ENCODE measurements at places on chromosomes 12 and 14.

DNA sequence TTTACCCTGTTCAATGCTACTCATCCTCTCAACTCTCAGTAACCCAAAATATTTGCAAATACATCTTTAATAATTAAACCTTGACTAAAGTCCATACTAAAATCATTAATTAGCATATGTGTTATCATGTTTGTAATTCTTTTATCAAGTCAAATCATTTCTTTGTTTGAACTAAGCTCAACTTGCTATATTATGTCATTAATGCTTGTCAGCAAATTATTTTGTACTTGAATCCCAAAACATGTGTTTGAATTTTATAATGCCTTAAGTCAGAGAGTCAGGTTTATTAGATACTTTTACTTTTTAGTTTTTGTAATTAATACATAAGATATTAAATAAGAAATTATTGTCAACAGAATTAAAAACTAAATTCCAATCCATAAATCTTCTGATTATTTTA is 16.5 kb downstream of the ABCD2 start:
- DNase-seq = no peak

DNA sequence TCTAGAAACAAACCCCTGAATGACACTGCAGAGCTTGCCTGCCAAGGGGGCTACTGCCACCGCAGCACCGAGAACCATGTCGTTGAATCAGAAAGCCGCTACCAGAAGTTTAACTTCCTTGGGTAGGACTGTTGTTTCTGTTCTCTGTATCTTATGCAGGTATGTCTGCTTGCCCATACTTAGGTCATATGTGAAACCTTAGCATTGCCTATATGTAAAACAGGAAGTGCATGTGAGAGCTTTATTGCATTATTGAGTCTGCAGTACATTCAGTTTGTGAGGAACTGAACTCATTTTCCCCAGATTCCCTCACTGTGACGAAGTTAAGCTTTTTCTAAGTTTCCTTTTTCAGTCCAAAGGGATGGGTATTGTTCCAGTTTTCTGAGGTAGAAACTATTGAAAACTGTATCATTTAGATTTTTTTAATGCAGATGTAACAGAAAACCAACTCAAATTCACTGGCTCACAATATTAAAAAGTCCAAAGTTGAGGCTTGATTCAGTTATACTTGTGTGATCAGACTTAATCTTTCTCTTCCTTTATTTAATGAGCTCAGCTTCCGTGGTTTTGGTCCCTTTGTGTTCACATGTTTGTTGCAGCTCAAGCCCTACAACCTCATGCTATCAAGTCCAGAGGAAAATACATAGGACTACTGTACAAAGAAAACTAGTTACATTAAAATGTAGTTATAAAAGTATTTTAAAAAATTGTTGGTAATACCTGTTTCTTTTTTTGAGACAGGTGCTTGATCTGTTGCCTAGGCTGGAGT is 6.9 kb downstream of the FBXO34 start:
- no peak for DNase-seq

DNA sequence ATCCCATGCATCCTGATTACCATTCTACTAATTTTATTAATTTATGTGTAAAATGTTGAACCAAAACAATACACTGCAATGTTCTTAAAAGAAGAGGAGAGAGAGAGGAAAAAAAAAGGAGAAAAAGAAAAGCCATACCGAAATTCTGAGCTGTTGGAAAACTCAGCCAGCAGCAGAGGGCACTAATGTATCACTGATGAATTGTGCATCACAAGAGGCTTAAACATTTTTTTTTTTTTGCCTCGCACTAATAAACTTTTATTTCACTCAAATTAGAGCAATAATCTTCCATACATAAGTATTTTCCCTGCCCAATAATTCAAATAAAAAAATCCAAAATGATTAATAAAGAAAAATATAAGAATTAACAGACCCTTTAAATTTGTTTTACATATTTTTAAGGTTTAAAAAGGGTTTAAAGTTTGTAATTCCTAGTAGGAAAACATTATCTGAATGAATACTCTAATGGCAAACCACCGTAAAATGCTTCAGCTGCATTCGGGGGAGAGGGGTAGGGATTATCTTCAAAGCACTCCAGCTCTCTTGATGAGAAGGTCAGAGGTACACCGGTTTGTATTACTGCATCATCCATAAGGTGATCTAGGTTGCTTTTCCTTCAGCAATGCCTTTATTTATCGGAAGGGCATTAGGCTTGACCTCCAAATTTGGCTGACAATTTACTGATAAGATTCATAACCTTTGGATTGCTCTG is 41.9 kb downstream of the ATP23 start:
- DNase-seq = peak; percentile 73

GRCh38 chr12:761256-761655 is 8.9 kb downstream of the WNK1 start:
- no peak for DNase-seq

DNA sequence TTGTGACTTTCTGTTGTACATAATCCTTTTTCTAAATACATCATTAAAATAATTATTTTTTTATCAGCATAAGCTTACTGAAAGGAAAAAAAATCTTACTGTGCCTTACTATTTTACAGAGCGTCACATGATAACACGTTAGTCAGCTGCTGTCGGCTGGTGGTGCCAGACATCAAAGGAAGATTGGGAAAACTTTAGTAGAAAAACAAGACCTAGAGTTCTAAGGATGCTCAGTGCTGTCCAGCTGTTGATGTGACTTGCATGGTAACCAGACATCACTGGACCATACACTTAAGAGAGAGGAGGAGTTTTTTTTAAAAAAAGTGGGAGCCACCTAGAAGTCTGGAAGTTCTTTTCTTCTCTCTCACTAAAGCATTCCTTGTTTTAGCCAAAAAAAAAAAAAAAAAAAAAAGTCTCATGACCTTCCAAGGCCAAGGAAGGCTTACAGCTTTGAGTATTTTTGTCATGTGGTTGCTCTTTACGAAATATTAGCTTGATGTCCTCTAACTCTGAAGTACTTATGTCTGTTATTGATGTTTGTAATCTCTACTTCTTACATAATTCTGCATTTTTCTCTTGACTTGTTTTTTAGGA is 4.5 kb downstream of the RASSF8 start:
- no peak for DNase-seq

GRCh38 chr12:96751626-96752025 is 155.4 kb upstream of the NEDD1 start:
- no peak for DNase-seq

DNA sequence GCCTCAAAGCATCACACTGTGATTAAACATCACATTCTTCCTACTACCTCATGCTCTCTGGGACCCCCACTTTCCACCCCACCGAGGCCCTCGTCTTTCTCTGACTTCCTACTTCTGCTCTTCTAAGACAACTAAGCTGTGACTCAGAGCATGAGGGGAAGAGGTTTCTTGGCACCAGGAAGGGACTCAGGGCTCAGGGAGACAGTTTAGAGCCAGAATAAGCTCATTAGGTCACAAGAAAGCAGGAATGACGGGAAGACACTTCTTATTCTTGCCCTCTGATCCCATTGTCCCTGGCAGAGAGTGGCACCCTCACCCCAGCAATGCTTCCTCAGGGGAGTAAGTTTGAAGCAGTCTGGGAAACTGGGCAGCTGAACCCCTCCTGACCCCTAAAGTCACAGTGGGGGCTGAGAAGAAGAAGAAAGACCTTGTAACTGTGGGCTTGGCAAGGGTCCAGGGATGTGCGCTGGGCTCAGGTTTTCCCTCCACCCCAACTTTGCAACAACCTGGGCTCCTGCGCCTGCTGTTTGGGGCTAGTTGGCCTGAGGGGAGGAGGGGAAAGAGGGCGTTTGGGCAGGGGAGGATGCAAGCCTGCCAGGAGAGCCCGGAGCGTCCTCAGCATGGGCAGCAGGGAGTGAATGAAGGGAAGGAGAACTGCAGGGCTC is 64.6 kb upstream of the ACTN1 start:
- DNase-seq = no peak

DNA sequence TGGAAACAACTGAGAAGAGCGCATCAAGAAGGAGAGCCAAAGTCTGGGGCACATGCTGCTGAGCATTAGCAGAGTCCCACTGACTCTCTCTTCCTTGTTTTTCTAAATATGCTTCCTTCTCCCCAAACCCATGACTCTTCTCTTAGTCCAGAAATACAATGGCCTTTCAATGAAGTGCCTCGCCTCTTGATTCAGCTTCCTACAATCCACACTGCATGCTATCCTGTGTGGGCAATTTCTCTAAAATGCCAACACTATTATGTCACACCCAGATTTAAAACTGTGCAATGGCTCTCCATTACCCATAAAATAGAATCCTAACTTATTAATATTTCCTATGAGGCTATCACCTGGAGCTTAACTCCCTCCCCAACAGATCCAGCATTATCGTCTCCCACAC is 198.6 kb downstream of the RPAP3 start:
- DNase-seq = no peak

- no peak for DNase-seq
These were observed 6.4 kb upstream of the ISM2 start for GRCh38 chr14:77505031-77505430.

DNA sequence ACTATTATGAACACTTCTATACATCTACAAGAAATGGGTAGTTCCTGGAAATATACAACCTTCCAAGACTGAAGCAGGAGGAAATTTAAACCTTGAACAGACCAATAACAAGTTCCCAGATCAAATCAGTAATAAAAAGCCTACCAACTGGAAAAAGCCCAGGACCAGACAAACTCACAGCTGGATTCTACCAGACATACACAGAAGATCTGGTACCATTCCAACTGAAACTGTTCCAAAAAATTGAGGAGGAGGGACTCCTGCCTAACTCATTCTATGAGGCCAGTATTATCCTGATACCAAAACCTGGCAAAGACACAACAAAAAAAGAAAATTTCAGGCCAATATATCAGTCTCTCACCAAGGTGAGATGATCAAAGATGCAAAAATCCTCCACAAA is 189.4 kb downstream of the RPS29 start:
- no peak for DNase-seq

GRCh38 chr12:23640754-23641153 is 308.7 kb downstream of the SOX5 start:
- no peak for DNase-seq

DNA sequence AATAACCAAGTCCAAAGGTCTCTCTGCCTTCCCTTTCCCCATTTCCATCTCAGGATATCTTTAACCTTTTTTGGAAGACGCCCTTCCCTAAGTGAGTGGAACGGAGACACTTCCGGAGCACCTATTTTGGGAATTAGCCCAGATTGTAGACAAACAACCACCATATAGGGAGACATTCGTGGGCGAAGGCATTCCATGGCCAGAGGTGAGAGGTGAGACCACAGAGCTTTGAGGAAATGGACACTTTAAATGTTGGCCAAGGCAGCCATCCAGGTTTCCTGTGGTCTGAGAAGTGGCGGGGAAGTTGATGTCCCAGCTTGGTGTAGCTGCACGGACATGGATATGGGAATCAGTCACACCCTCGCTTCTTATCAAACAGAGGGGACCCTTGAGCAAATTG is 69.4 kb upstream of the BDKRB2 start:
- DNase-seq = no peak

DNA sequence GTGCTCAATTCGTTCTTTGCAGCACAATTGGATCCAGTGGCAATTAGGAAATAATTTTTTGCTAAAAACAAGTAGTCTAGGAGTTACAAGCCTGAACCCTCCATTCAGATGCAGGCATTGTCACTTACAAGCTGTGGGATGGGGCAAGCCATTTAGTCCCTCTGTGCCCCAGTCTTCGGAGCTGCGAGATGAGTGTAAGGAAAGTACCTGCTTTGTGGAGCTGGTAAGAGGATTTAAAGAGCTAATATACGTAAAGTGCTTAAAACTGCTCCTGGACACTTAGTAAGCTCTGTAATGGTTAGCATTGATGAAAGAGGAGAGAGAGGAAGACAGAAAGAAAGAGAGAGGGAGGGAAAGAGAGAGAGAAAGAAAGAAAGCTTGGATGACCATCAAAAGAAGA is 112.5 kb downstream of the LGMN start:
- DNase-seq = no peak

- no peak for DNase-seq
These were observed 65.2 kb upstream of the CNOT2 start for GRCh38 chr12:70178038-70178437.

GRCh38 chr12:7856516-7856915 is 16.2 kb downstream of the SLC2A14 start:
- DNase-seq = no peak

DNA sequence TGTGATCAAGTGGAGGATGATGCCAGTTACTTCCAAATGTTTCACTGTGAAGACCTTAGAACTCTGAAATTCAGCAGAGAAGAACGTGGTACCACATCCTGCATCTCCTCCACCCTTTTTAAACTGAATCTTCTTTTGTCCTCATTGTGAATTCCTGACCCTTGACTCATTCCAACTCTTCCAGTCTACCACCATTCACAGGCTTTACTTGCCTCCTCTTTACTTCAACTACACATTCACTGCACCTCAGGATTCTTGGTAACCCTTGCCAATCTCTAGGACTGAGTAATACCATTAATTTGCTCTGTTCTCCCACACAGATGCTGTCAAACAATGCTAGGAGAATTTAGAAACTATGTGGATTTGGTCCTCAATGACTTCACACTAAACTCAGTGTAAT is 37.3 kb downstream of the PPP1R12A start:
- peak; percentile 94 for DNase-seq

GRCh38 chr12:11741434-11742092 is 92.1 kb downstream of the ETV6 start:
- peak; percentile 22 for DNase-seq

DNA sequence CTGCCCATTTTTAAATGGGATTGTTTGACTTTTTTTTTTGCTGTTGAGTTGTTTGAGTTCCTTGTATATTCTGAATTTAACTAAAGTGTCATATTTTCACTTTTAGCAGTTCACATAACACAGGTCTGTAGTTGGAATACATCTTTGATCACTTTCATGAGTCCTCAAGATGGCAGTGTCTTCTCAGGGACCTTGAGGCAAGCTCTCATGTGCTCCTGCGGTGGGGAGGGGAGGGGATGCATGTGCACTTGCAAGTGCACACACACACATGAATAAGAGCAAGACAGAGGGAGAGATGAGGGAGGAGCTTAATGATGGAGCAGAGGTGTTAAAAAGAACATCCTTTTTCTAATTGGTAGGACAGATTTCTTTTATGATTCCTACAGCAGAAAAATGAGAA is 291.4 kb upstream of the OR4E1 start:
- no peak for DNase-seq
